ENCODE measurements at places on chromosomes 4 and X.

GRCh38 chr4:176753049-176753448 lies 39.7 kb downstream of the VEGFC start:
- no peak for DNase-seq

- DNase-seq, result no peak
Measured at GRCh38 chr4:119031218-119031617, 104.4 kb upstream of the MYOZ2 start.

- DNase-seq, result no peak
Measured at GRCh38 chrX:39445336-39445735, 644.1 kb downstream of the MID1IP1 start.

DNA sequence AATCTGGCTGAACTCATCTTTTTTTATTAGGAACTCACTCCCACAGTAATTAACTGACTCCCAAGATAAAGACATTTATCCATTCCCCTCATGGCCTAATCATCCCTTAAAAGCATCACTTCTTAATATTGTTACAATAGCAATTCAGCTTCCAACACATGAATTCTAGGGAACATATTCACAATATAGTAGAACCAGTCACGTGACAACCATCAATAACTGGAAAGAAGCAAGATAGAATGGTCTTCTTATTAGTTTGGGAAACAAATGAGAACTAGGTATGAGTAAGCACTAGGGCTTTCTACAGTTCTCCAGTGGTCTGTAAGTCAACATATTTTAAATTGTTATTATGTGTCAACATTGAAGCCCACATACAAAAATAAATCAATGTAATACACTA lies 170.1 kb downstream of the KLHL4 start:
- no peak for DNase-seq

DNA sequence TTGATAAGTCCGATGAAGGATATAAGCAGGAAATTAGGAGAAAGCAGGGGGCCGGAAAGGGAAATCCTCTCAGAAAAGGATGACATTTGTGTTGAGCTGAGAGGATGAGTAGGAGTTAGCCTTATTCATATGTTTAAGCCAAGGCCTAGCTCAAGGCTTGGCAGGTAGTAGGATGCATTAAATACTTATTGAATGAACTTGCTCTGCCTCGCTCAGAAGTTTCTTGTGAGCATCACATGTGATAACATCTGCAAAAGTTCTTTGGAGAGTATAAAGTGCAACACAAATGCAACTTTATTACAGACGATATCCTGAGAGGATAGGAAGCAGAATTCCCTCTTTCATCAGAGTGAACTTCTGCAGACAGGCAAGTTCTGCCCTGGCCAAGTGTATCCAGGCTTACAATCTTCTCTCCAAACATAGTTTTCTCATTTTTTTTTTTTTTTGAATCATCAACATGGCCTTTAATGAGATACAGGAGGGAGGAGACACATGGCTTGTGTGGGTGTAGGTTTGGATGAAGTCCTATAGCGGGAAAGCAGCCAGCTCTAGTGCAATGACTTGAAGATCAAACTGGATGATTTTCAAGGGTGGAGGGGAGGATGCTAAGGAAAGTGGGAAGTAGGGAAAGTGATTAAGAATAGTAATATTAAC lies 48.1 kb downstream of the LUZP4 start:
- no peak for DNase-seq

GRCh38 chrX:6053141-6053540 lies 175.5 kb downstream of the NLGN4X start:
- DNase-seq, result no peak

- DNase-seq, result no peak
Measured at GRCh38 chrX:25003066-25003849, 12.5 kb downstream of the ARX start.

DNA sequence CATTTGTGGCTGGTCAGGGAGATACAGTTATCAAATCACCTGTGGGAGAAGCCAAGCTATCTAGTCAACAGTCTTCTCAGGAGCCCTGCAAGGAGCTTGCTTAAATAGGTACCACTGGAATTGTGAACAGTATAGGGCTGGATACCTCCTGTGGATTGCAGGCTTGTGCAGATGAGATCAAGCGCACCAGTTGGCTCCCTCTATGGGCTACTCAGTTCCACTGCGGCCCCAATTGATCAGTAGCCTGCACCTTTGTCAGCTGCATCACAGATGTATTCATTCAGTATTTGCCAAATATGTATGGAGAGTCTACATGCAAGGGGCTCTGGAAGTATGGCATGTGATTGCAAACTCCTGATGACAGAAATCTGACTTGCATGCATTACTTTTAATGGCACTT lies 28.6 kb downstream of the TEX13A start:
- no peak for DNase-seq

DNA sequence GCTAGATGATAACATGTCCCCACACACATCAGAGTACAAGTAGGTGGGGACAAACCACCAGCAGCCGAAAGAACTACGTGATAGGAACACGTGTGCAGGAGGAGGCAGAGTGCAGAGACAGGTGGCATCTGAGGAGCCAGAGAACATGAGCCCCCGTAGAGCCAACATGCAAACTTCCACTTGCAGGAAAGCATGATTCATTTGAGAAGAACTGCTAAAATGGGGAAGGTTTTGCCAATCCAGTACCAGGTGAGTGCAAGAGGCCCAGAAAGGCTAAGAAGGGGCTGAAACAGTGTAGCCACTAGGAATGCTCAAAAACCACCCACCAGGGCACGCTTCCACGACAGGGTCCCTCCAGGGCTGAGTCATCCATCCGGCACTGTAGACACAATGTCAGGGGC lies 149.8 kb upstream of the TENM3 start:
- no peak for DNase-seq

DNA sequence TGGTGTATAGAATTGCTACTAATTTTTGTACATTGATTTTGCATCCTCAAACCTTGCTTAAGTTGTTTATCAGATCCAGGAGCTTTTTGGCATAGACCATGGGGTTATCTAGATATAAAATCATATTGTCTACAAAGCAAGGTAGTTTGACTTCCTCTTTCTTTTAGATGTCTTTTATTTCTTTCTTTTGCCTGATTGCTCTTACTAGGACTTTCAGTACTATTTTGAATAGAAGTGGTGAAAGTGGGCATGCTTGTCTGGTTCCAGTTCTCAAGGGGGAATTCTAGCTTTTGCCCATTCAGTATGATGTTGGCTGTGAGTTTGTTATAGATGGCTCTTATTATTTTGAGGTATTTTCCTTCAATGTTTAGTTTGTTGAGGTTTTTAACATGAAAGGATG lies 187.9 kb upstream of the LCORL start:
- no peak for DNase-seq

- no peak for DNase-seq
Measured at GRCh38 chr4:169604903-169605331, 7.5 kb downstream of the NEK1 start.

DNA sequence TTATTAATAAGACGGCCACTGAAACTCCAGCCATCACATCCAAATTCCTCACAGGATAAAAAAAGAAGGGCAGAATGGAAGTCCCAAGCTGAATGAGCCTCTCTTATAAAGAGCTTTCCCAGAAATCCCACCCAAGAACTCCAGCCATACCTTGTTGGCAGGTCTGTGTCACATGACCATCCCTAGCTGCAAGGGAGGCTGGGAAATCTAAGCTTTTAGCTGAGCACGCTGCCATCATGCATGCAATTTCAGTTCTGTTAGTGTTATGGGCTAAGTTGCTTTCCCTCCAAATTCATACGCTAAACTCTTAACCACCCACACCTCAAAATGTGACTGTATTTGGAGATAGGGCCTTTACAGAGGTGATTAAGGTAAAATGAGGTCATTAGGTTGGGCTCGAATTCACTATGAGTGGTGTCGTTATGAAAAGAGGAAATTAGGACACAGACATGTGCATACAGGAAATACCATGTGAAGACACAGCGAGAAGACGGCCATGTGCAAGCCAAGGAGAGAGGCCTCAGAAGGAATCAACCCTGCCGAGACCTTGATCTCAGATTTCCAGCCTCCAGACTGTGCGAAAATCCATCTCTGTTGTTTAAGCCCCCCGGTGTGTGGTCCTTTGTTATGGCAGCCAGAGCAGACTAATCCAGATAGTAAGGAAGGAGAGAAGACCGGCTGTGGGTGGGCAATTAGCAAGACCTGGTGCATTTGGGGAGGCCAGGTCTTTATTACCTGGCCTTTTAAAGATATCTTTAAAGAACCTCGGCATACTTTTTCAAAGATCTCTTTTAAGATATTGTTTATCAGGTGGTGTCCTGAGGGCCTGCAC lies 317.6 kb downstream of the BCOR start:
- DNase-seq, result no peak

DNA sequence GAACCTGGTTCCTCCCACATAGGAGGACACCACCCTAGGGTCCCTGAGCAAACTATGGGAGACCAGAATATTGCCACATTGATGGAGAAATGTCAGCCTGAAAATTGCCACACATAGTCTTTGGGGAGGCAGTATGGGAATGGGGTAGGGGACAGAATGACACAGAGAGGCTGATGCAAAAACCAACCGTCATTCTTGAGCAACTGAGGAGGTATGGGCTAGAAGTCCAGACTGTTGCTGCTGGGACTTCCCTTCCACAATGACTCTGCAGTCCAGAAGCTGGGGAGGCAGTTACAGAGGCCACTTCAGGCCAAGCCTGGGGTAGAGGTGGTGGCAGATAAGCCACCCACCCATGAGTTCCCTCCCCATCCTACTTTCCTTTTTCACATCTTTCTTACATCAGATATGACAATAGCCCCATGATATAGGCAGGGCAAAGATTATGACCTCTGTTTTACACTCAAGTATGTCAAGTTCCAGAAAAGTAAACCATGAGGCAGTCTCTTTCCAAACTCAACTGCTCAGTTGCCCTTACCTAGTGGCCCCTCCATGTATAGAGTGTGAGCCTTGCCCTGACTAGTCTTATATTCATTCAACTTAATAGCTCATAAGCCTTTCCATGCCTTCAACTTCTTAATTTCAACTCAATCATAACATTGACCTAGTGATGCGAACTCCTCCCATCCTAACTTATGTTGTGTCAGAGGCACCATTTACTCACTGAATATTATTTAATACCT lies 41.7 kb downstream of the VSIG4 start:
- no peak for DNase-seq

DNA sequence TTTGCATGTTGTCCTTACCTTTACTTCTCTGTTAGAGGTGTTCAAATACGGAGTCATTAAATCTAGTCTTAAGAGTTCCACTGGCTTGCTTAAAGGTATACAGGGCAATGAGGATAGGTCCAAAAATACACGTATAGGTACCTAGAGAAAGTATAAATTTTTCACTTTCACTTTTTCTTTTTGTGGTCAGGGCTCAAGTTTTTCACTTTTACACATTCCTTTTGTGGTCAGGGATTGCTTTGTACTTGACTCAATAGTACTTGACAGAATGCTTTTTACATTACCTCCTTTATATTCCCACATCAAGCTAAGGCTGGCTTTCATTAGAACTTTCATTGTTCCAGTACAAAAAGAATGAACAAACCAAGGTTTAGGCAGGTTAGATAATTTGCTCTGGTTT lies 21.7 kb downstream of the TMEM184C start:
- no peak for DNase-seq

DNA sequence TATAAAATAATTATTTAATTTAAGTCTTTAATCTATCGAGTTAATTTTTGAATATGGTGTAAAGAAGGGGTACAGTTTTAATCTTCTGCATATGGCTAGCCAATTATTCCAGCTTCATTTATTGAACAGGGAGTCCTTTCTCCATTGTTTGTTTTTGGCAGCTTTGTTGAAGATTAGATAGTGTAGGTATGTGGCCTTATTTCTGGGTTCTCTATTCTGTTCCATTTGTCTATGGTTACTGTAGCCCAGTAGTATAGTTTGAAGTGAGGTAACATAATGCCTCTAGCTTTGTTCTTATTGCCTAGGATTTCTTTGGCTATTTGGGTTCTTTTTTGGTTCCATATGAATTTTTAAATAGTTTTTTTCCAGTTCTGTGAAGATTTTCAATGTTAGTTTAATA lies 48.3 kb downstream of the EMCN start:
- DNase-seq, result no peak

DNA sequence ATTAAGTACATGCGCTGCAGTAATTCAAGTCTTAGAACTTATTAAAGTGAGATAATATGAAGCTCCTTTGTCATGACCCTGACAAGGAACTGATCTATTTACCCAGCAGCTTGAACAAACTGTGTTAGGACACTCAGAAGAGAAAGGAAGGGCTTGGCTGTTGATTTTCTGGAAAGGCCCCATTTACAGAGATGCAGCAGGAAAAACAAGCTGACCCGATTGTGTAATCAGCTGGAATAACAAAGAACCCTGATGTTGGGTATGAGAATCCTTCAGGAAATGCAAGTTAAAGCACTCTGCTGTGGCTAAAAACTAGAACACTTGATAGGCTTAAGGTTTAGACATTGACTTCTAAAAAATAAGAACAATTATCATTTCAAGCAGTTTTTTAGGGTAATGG lies 64.8 kb downstream of the TBC1D9 start:
- DNase-seq, result no peak

DNA sequence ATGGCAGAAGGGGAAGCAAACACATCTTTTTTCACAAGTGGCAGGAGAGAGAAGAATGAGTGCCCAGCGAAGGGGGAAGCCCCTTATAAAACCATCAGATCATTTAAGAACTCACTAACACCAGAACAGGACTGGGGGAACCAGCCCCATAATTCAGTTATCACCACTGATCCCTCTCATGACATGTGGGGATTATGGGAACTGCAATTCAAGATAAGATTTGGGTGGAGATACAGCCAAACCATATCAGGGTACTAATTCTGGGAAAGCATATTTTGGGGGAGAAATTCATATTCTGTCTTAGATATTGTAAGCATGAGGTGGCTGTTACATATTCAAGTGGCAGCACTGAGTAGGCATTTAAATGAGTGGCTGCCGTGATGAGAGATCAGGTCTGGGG lies 87.8 kb downstream of the RAPGEF2 start:
- no peak for DNase-seq

- DNase-seq, result no peak
Measured at GRCh38 chr4:73103799-73104503, 34.4 kb upstream of the COX18 start.

GRCh38 chr4:14695095-14695845 lies 307.0 kb upstream of the CPEB2 start:
- no peak for DNase-seq

GRCh38 chr4:7811536-7812191 lies 128.0 kb downstream of the AFAP1 start:
- DNase-seq, result no peak

GRCh38 chr4:85409251-85409650 lies 65.7 kb upstream of the ARHGAP24 start:
- no peak for DNase-seq

GRCh38 chr4:373062-373839 lies 35.6 kb downstream of the ZNF141 start:
- no peak for DNase-seq

GRCh38 chr4:107058828-107059227 lies 22.7 kb upstream of the DKK2 start:
- DNase-seq, result no peak

DNA sequence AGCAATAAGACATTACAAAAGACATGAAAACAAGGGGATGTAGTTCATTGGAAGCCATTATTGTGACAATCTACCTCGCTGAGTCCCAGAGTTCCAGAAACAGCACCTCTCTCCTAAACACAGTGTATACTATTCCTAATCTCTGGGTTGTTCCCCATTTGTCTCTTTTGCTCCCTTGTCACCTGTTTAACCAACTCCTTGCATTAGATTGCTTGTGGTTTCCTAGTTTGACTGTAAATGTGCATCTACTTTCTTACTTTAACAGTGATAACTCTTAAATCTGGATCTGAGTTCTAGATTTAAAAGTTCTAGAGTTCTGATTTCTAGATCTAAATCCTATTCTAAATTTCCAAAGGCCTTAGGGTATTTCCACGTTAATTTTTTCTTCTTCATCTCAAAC lies 71.6 kb upstream of the TET2 start:
- DNase-seq, result no peak

GRCh38 chr4:185536411-185536709 lies 1.1 kb upstream of the PDLIM3 start:
- DNase-seq, result no peak

GRCh38 chrX:65866146-65866545 lies 173.7 kb downstream of the VSIG4 start:
- DNase-seq, result no peak
